ENCODE measurements at places on chromosomes 2 and 18.

GRCh38 chr2:4937550-4937949 lies 754.6 kb upstream of the SOX11 start:
- DNase-seq: peak; percentile 33

- DNase-seq: no peak
Observed at GRCh38 chr2:231905026-231905425, 21.2 kb downstream of the NPPC start.

- peak; percentile 67 for DNase-seq
Observed at GRCh38 chr2:189153619-189154018, 25.9 kb downstream of the COL5A2 start.

DNA sequence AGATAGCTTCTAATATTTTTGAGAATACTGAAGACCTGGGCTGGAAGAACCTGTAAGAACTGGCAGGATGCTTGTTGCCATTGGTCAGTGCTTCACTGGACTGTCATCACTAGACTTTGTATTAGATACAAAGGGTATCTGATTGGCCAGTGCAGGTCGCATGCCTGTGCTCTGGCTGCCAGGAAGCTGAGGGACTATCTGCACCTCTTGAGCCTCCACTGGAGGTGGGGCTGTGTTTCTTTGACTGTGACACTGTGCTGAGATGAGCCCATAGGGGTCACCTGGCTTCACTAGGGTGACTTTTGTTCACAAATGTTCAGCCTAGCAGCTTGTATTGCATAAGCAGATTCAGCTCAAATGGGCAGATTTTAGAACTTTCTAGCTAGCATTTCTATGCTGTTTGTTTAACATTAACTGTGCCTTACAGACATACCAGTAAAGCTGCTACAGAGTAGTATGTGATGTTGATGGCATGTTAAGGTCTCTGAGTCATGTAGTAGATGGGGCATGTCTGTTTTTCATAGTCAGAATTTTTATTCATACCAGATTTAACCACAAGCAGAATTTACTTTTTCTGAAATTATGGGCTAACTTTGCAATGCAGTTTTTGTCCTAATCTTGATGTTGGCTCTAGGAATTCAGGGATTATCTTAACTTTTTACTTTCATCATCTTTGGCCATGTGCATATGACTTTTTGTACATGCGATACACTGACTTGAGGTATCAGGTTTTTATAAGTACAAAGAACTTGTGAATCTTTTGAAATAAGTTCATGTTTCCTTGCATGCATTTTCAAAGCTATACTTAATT lies 56.1 kb downstream of the RHBDD1 start:
- peak; percentile 66 for DNase-seq
